ENCODE measurements at places on chromosomes 11 and 22.

DNA sequence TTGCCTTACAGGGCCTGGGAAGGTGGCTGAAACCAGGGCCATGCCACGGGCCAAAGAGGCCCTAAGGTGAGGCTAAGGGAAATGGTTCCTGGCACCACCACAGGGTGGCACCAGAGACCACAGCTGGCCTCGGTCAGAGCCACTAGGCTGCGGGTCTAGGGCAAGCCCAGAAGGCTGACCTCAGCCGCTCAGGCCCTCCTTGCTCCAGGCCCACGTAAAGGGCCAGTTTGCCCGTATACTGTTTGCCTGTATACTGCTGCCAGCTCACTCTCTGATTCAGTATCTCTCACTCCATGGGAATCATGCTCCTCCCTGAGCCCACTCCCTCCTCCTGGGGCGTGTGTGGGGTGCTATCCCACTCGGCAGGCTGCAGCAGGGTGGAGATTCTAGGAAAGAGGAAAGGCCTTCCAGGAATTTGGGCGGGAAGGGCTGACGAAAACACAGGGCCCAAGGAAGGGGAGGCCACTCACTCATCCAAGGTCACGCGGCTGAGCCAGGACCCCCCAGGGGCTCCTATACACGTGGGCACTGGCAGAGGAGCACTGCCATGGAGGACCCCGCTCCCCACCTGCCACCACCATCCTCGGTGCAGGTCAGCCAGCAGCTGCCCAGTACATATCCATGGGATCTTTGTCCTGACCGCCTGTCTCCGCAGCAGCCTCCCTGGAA lies 62.4 kb downstream of the NECTIN1 start:
- DNase-seq, result peak; percentile 28

DNA sequence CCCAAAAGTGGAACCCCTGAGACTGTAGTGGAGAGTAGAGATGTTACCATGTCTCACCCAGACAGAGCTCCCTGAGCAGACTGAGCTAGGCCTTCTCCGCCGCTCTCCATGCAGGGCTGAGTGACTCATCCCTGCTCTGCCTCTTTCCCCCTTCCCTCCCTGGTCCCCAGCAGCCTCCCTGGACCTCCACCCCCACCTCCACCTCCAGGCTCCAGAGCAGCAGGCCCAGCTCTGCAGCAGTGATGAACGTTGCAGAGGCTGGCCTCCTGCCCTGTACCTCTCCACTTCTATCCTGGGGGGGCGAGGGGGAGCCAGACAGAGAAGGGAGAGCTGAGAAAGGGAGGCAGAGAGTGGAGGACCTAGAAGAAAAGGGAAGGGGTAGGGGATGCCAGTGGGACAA lies 19.3 kb upstream of the ARAP1 start:
- DNase-seq, result no peak

DNA sequence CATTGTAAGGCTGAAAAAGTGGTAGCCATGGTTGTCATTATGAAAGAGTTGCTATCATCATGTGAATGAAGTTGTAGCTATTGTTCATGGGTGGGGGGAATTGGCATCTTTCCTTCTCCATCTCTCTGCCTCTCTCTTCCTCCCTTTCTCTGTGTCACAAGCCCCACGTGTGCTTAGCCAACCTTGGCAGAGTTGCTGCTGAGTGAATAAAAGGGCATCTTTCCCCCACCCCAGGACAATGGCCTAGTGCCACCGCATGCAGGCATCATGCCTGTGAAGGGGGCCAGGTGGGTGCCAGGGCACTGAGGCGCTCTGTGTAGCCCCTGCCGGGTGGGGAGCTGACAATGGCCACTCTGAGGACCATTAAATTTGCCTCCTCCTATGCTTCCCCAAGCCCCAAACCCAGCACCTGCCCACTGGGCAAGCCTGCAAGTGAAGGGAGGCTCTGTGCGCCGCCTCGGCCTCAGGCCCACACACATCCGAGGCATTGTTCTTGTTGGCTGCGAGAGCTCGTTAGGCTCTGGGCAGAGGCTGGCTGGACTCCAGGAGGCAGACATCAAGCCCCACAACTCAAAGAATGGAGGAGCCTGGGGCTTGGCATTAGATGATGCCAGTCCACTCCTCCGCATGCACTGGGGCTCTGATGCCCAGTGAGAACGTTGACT lies 103.9 kb downstream of the SEZ6L start:
- no peak for DNase-seq

DNA sequence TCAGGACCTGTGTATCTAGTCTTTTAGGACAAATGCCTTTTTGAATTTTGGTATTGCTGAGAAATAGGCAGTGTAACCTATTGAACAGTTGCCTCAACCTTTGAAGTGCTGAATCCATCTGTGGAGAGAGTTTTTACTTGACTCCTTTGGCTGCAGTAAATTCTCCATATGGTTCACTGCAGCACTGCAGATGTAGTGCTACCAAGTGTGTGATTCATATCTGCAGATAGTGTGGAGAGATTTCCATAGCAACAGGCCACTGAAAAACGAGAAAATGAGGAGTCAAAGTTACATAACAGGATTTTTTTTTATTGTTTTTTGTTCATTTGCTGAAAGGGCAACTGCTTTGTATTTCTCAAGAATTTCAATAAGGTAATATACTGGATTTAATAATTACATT lies 356.1 kb downstream of the RAB38 start:
- DNase-seq, result no peak

- no peak for DNase-seq
Observed at GRCh38 chr22:19554834-19555404, 30.7 kb upstream of the CLDN5 start.

- no peak for DNase-seq
Observed at GRCh38 chr11:87304412-87304811, 266.7 kb downstream of the TMEM135 start.

DNA sequence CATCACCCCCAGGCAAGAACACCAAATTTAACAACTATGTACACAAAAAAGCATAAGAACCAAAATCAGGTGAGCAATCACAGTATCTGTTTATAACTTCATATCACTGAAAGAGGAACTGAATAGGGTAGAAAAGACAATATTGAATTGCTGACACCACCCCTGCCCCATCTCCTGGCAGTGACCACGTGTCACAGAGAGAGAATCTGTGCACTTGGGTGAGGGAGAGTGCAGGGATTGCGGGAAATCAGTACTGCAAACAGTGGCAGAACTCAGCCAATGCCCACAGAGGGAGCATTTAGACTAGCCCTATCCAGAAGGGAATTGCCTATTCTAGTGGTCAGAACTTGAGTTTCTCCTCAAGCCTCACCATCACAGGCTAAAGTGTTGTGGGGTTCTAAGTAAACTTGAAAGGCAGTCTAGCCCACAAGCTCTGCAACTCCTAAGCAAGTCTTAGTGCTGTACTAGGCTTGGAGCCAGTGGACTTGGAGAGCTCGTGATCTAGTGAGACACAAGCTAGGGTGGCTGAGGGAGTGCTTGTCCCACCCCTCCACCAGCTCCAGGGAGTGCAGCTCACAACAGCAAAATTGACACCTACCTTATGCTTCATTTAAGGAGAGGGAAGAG lies 82.8 kb upstream of the PTH start:
- DNase-seq, result no peak

DNA sequence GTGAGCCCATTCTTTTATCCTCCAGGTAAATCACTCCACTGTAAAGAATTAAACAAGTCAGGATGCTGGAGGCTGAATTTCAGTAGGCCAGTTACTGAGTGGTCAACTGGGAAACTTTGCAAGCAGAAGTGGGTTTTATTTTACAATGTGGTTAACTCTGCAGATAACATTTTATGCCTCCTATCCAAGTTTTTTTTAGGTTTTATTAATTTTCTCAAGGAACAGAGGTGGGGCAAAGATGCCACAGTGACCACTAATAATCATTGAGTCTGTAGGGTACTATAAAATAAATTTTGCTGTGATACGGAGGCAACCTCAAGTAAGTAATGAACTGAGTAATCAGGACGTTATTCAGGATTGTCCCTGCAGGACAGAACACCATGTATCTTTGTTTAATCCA lies 599.9 kb downstream of the METTL15 start:
- no peak for DNase-seq

GRCh38 chr22:40764763-40765441 lies 54.2 kb downstream of the SLC25A17 start:
- no peak for DNase-seq

- no peak for DNase-seq
Observed at GRCh38 chr11:113345978-113346377, 31.6 kb downstream of the TTC12 start.

DNA sequence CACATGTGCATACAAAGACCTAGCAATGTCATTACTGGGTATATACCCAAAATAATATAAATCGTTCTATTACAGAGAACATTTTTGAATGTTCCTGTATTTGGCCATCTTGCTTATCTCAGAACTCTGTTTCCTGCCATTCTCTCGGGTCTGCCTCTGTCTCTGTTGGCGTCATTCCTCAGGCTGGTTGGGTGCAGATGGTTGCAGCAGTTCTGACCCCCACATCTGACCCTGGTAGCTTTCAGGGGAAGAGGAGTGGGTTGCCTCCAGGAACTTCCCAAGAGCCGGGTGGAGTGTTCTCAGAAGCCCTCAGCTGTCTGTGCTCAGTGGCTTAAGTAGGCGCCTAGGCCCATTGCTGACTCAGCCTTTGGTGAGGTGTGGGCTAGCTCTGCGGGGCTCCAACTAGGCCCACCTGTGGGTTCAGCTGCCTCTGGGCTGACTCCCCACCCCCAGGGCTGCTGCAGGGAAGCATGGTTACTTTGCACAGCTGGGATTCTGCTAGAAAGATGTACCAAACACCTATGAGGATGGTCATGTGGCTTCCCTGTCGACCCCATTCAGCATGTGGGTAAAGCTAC lies 114.0 kb downstream of the TBC1D22A start:
- no peak for DNase-seq

DNA sequence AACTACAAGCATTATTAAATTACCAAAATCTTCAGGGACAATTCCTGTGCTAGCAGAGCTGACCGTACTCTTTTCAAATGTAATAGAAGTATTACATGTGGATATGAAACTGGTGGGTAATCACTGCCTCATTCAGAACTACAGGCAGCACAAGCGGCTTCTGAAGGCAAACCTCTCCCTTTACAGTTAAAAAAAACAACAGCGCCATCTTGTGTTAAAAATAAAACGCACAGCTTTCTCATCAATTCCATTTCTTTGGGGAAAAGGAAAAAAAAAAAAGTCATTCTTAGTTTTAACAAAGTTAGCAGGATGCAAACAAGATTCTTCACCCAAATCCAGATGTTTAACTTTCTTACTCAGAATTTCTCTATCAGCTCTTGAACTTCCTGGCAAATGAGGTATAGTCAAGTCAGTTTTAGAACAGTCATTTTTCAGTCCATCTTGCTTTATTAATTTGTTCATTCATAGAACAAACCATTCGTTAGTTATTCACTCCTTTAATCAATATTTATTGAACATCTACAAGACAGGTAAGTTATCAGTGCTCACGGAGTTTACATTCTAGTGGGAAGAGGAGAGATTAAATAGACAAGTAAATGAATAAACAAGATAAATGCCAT lies 331.8 kb upstream of the MPPED2 start:
- no peak for DNase-seq

DNA sequence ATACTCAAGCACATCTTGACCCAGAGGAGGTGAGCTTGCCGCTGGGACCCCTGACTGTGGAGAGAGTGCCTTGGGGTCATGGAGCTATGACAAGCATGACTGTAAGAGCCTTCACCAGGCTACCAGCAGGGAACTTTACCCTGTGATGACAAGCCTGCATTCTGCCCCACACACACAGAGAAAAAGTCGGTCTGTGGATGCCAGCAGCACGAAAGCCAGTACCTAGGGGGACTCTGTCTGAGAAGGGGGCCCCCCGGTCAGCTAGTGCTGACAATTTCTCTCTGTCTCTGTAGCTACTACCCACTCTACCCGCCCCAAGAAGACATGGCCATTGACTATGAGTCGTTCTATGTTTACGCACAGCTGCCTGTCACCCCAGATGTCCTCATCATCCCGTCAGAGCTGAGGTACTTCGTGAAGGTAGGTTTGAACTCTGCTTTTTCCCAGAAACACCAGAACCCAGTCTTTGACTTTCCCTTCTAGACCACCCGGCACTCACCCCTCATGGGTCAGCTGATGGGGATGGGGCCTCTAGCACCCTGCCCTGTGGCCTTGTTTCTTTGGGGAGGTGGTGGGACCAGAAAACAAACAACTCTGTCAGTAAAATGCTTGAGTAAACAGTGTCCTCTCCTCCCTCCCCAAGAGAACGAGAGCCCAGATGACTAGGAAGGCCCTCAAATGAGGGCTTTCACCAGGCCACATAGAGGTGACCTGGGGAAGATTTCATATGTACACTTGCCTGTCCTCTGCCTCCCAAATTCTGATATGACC lies 18.9 kb upstream of the CDC42EP2 start:
- DNase-seq, result no peak

GRCh38 chr11:26202754-26203153 lies 129.2 kb upstream of the ANO3 start:
- DNase-seq, result no peak

DNA sequence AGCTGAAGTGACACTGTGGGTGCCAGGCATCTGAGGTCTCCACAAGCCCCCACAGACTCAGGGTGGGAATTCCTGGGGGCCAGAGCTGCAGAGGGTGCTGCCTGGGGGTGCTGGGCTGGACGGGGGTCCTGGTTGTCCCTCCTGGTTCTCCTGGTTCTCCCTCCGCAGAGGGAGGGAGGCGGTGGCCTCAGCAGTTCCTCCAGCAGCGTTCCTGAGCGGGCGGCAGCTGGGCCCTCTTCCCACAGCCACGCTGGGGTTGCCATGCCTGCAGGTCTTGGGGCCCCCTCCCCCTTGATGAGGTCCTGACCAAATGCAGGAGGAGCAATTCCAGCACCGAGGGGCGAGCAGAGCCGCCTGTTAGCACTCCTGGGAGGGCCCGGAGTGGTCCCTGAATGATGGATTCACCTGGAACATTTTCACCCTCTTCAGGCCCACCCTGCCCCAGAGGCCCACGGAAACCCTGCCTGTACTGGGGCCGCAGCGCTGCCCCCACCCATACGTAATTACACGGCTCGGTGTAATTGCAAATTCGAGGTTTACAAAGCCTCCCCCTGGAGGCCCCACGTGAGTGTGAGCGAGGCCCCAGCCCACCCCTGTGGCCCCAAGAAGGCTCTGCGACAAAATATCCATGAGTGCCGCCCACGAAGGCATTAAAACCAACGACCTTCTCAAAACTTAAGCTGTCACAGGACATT lies 635 bp downstream of the C11orf21 start:
- no peak for DNase-seq

DNA sequence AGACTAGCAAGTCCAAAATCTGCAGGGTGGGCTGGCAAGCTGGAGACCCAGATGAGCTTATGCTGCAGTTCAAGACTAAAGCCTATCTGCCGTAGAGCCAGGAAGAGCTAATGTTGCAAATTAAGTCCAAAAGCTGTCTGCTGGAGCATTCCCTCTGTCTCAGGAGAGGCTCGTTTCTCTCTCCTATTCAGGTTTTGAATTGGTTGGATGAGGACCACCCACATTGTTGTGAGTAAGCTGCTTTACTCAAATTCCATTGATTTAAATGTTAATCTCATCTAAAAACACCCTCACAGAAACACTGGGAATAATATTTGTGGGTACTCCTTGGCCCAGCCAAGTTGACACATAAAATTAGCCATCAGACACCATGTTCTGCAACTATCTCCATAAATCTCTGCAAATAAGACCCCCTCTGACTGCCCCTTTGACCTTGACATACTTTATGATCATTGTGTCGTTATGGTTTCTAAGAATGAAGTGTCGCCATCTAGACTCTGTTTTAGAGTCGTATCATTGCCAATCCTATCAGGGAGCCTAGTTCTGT lies 16.8 kb upstream of the CUL5 start:
- DNase-seq, result no peak
